ENCODE measurements at places on chromosomes 7 and 10.

- DNase-seq, result peak; percentile 80
These were observed 59.0 kb downstream of the CCDC6 start for GRCh38 chr10:59847326-59847725.

DNA sequence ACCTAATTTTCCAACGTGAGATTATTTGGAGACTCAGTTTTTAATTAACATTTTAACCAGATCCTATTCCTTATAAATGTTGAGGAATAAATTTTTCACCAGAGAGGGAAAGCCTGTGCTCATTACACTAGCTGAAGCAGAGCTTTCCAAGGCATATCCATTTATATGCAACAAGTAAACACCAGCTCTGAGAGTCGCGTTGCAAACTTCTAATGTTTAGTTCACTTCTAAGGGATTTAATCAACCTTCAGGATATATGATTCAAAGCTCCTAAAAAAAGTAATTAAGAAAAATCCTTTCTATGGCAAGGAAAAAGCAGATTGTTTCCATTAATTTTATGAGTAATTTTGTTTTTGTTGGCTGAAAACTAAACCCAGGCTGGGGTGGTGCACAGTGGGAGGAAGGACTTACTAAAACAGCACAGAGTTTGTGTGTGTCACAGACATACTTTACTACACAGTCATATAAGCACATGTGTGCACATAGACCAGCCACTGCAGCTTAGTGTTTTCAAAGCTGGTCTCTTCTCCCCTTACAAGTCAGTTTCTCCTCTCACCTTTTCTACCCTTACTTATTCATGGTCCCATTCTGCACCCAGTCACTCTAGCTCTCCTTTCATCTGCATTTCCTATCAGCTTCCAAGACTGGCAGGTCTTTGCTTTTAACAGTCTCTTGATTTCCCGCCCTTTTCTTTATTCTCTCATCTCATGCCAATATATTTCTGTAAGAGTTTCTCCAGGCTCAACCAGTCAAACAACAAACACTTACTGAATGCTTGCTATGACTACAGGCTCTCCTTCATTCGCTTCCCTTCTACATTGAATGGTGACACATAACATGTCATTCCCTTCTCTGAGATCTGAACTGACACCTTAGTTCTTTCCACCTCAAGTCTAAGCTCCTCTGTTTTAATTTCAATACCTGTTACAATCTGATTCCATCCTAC, 81.1 kb upstream of the FZD1 start:
- no peak for DNase-seq

DNA sequence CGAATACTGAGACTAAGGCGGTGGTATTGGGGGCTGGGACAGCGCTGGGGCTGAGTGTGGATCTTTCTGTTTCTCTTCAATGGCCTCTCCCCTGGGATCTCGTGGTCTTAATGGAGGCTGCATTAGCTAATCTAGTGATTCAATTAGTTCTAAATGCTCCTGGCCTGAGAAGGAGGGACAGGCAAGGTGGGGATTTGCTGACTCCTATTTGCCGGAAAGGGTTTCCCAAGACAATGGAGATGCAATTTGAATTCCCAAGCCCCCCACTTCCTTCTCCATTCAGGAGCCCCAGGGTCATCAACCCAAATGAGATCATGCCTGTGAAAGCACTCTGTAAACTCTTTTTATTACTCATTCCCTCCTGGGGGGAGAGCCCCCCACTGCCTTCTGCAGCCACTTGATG, 111.7 kb upstream of the PLXNA4 start:
- DNase-seq, result peak; percentile 65

- no peak for DNase-seq
These were observed 128.7 kb downstream of the AGMO start for GRCh38 chr7:15433151-15433550.

GRCh38 chr7:10343108-10343507, 630.6 kb upstream of the PHF14 start:
- DNase-seq, result no peak

- DNase-seq, result no peak
These were observed 28.3 kb downstream of the TBATA start for GRCh38 chr10:70756700-70757360.

GRCh38 chr7:93231259-93231658, 907 bp upstream of the VPS50 start:
- no peak for DNase-seq

DNA sequence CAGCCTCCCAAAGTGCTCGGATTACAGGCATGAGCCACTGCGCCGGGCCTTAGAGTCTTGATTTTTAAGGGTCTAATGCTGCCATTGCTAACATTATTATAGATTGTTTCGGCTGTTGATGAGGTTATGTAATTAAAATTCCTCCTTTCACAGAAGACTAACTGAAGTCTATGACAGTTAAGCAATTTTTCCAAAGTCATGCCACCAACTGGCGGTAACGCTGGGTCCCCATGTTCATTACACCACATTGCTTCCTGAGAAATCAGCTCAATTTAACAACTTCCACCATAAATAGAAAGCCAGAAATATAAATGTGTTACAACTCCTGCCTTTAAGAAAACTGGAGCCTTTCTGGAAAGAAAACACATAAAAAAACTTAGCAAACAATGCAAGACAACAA, 3.5 kb downstream of the ERLIN1 start:
- no peak for DNase-seq

GRCh38 chr10:12438919-12439692, 89.8 kb downstream of the CAMK1D start:
- no peak for DNase-seq

- DNase-seq, result no peak
These were observed 54.7 kb downstream of the PWWP2B start for GRCh38 chr10:132451506-132452215.

- DNase-seq, result no peak
These were observed 790 bp upstream of the PITX3 start for GRCh38 chr10:102242118-102242485.

DNA sequence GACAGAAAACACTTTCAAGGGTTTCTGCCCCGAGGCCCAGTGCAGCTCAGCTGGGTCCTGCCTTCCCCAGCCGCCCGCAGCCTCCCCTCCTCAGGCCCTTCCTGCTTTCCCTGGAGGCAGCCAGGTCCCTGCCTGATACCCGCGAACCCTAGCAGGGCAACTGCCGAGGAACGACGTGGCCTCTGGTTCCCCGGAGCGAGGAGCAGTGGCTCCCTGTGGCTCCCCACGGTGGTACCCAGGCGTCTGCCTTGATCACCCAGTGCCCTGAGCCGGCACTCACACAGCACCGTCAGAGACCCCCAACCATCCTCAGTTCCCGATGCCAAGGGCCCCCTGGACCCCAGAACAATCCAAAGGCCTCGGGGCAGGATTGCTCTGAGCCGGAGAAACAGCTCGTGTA, 58.3 kb downstream of the CFAP46 start:
- DNase-seq, result no peak

GRCh38 chr7:135990258-135990657, 13.1 kb upstream of the MTPN start:
- DNase-seq, result no peak

GRCh38 chr7:134029-134428, 58.3 kb upstream of the FAM20C start:
- no peak for DNase-seq

GRCh38 chr7:91098566-91098965, 165.7 kb upstream of the FZD1 start:
- DNase-seq, result no peak

GRCh38 chr10:80498078-80498832, 39.4 kb upstream of the SH2D4B start:
- no peak for DNase-seq

- no peak for DNase-seq
These were observed 22.2 kb downstream of the SLC25A28 start for GRCh38 chr10:99598011-99598410.

- no peak for DNase-seq
These were observed 77.1 kb upstream of the TRIL start for GRCh38 chr7:29035044-29035740.

- DNase-seq, result no peak
These were observed 71.1 kb upstream of the INSYN2A start for GRCh38 chr10:127267442-127267841.

GRCh38 chr10:21831986-21832820, 171.3 kb downstream of the DNAJC1 start:
- DNase-seq, result no peak

DNA sequence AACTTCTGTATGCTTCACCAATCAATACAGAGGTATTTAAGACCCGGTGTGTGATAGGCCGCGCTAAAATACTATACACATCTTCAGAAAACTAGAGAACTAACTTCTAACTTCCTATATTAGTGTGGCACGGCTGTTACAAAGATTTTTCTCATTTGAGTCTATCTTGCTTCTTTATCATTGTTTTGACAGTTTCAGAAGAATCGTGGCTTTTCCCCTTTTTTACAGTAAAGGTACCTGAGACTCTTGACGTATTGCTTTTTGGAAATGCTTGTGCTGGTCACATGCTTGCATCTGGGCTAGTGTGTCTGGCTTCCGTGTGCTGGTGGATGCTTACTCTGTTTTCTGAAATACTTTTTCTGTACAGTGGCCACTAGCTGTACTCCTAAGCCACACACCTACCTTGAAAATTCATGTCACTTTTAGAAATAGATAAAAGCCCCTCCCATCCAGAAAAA, 12.7 kb downstream of the IKZF1 start:
- no peak for DNase-seq

DNA sequence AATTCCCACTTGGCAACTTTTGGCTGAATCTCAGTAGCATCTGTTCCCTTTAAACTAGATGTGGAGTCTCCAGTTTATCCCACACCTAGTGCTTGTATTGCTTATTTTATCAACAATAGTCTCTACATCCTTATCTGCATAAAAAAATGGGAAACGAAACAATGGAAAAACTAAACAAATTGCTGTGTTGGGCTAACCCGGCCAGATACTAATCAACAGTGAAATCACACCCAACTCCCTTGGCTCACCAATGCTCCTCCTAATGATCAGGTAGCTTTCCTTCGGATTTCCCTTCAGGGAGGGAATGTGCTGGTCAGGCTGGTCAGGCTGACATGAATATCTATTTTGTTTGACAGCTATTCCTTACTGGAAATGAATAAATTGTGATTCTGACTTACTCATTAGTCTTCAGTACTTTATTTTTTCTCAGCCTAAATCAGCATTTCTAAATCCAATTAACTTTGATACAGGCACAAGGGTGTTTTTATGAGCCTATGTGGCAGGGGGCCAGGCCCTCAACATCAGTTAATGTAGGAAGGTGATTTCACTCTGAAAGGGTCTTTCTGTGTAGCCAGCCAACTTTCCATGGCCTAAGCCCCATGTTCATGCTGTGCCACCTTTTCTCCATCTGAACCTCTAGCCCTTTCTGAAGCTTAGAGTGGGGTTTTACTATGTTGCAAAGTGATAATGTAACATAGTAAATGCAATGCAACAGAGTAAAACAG, 170.5 kb upstream of the NPSR1 start:
- no peak for DNase-seq

GRCh38 chr10:122854648-122855047, 9.0 kb upstream of the CUZD1 start:
- no peak for DNase-seq

DNA sequence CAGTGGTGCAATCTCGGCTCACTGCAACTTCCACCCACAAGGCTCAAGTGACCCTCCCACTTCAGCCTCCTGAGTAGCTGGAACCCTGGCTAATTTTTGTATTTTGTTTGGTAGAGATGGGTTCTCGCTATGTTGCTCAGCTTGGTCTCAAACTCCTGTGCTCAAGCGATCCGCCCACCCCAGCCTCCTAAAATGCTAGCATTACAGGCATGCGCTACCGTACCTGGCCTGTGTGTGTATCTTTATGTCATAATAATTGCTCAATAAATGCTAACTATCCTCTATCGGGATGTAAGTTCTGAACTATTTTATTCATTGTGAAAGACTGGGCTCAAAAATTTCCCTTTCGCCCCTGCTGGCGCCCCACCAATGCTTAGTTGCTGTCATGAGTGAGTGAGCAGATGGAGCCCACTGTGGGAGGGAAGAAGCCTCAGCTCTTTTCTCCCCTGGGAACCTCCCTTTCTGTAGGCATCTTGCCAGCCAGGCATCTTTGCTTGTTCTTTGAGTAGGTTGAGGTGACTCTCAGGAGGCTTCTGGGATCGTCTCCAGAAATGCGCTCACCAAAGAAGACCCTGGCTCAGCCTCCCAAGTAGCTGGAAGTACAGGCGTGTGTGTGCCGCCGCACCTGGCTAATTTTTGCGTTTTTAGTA, 38.3 kb downstream of the CAMK1D start:
- DNase-seq, result no peak

DNA sequence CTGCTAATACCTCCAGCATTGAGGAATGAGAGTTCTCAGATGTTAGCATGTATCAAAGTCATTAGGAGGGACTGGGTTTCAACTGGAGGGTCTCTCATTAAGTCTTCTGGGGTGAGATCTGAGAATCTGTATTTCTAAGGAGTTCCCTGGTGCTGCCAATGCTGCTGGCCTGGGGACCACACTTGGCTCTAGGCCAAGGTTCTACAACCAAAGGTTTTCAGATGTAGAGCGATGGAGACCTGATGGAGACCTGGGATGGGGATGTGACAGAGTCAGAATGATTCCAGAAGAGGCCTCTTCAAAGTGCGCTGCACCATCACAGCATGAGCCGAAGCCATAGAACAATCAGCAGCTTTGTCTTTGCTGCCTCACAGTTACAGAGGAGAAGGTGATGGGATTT, 27.2 kb downstream of the ST8SIA6 start:
- DNase-seq, result no peak

DNA sequence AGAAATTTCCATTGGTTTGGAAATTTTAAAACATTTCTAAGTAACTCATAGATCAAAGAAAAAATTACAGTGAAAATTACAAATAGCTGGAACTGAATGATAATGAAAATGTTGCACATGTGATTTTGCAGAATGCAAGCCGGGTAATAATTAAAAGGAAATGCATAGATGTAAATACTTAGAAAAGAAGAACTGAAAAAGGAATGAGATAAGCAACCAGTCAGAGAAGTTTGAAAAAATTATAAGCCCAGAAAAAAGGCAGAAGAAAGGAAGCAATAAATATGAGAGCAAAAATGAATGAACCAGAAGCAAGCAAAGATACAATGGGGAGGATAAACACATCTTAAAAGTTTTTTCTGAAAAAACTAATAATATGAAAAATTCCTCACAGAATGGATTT, 3.2 kb upstream of the TMEM273 start:
- no peak for DNase-seq
